ENCODE measurements at places on chromosomes 4 and X. TPM values are rescaled to one million over a fixed set of nuclear protein-coding genes. Genes with fewer than 3 reads are reported as not detected.

The SLC10A4 gene
- not detected for total RNA-seq

The NEUROG2 gene
- not detected for total RNA-seq

The PI4K2B gene
- total RNA-seq = 43.2 TPM

The MGAT4D gene
- total RNA-seq = not detected

The MAGEB2 gene
- not detected for total RNA-seq

The TEC gene
- total RNA-seq = 3.4 TPM

The GYPB gene
- not detected for total RNA-seq

The GNRHR gene
- total RNA-seq = not detected

The PCDH18 gene
- total RNA-seq = 0.04 TPM

- no peak for DNase-seq
These were observed 24.2 kb upstream of the PPM1K start for GRCh38 chr4:88308587-88308986.

- DNase-seq = no peak
These were observed 21.2 kb upstream of the KDM5C start for GRCh38 chrX:53246231-53246630.

DNA sequence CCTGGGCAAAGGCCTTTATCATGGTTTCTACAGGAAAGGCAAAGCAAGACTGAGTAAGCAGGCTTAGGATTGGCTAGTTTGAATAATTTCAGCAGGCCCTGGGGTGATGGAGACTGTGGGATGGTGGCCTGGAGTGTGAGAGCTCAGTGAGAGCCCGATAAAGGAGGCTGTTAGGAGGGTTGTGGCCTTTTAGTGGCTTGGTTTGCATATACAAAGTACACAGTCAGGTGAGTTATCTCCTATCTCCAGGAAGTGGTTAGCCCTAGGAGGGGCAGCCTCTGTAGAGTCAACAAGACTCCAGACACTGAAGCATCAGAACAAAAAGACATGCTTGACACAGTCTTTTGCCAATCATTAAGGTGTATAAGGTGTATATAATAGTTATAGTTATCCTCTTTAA lies 157.2 kb downstream of the CFAP299 start:
- no peak for DNase-seq

DNA sequence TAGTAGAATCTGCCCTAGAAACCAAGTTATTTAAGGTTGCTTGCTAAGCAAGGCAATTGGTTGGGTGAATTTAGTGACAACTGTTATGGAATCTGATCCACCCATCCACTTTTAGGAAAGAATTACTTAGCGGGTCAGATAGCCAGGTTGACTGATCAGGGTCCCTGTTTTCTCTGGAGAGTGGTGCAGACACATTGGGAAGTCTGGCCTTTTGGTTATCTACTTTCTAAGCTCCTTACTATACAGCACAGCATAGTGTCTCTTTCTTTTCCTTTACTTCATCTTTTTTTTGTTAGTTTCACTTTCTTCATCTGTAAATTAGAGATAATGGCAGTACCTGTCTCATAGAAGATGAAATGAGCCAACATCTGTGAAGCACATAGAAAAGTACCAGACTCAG lies 7.4 kb downstream of the HERC3 start:
- DNase-seq = no peak

DNA sequence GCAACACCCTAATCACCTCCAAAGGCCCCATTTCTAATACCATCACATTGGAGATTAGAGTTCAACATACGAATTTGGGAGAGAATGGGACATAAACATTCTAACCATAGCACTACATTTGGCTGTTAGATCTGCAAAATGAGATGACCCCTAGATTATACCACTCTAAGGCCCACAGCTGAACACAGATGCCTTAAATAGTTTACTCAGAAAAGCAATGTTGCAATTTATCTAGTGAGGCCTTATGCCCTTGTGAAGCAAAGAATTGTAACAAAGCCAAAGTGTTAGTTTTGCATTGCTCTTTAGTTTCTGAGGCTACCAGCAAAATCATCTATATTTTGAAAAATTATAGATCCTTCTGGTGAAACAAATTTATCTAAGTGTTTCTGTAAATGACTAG lies 31.6 kb upstream of the ARHGEF6 start:
- DNase-seq = no peak

GRCh38 chr4:99762728-99763127 lies 53.9 kb upstream of the DAPP1 start:
- no peak for DNase-seq

- DNase-seq = no peak
These were observed at the start of gene C4orf51 for GRCh38 chr4:145679991-145680455. C4orf51 (plus strand) TSS chr4:145680146; CDS start chr4:145680204, 58 bp downstream.

DNA sequence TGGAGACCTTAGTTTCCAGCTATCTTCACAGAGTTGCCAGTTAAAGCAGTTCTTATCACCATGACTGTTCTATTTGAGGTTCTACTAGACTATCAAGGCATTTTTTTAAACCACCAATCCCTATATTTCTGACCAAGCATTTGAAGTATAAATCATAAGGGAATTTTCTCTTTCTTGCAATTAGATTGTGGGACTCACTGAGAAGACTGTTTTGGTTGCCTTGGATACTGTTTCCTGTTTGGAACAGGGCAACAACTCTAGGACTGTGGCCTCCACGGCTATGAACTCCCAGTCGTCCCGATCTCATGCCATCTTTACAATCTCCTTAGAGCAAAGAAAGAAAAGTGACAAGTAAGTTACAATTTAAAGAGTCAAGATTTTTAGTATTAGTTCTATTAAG lies 11.8 kb downstream of the KIF4A start:
- no peak for DNase-seq

DNA sequence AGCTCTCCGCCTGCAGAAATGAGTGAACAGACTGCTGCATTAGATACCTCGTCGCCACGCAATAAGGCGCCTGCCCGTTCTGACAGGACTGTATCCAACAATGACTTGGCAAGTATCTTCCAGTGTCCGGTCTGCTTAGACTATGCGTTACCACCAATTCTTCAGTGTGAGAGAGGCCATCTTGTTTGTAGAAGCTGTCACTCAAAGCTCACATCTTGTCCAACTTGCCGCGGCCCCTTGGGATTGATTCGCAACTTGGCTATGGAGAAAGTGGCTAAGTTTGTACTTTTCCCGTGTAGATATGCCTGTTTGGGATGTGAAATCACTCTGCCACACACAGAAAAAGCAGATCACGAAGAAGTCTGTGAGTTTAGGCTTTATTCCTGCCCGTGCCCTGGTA lies 172.0 kb upstream of the MAGEB16 start:
- DNase-seq = no peak

GRCh38 chrX:35841872-35842271 lies 43.7 kb downstream of the MAGEB16 start:
- DNase-seq = no peak

GRCh38 chrX:43068639-43069038 lies 290.7 kb upstream of the PPP1R2C start:
- no peak for DNase-seq

GRCh38 chr4:99417125-99417524 lies 18.0 kb downstream of the ADH7 start:
- no peak for DNase-seq

DNA sequence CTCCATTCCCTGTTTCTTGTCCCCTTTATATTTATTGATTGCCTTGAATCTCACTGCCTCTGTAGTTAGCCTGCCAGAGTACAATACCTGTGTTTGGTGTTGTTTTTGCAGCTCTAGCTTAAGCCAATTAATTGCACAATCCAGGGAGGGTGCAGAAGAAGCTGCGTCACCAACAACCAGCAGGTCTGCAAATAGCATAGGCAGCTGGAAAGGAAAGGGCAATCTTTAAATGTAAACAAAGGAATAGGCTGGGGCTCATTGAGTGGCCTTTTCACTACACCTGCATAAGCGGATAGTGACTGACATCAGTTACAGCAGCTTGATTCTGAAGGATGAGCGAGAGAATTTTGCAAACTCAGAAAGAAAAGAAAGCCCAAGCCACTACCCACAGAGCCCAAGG lies 106.8 kb upstream of the RAI2 start:
- no peak for DNase-seq

- no peak for DNase-seq
These were observed 71.1 kb upstream of the DDIT4L start for GRCh38 chr4:100261346-100261745.

- DNase-seq = no peak
These were observed 53.2 kb upstream of the NR3C2 start for GRCh38 chr4:148495463-148495862.

DNA sequence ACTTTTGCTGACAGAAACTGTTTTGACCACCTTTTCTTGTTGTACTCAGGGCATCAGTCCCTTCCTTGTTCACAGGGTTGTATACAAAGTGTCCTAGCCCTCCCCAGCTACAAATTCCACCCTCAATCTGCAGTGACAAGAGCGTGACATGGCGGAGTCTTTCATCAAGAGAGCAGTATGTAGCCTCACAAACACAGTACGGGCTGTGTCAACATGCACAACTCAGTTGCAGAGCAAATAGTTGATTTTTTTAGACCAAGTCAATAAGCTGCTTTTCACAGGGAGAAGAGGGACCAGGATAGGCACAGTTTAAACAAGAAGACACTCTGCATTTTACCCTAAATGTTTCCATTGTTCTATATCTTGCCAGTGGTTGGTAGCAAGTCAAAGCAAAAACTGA lies 8.6 kb upstream of the HS6ST2 start:
- no peak for DNase-seq

DNA sequence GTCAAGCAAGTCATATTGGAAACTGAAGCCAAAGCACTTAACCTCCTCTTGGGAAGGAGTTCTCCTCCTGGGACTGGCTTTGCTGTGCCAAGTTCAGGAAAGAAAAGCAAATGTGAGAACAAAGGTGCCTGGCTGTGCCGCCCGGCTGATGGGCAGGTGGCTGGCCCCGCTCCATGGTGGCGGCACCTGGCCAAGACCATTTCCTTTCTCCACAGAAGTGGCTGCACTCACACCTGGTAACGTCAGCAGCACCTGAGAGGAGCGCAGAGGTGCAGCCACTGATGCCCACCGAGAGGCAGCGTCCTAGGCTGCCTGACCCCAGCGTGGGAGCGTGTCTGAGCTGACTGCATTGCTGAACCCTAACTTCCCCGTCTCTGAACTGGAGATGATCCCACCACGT lies 54.3 kb downstream of the DCTD start:
- DNase-seq = no peak

- DNase-seq = no peak
These were observed 8.3 kb upstream of the CLTRN start for GRCh38 chrX:15672881-15673280.

DNA sequence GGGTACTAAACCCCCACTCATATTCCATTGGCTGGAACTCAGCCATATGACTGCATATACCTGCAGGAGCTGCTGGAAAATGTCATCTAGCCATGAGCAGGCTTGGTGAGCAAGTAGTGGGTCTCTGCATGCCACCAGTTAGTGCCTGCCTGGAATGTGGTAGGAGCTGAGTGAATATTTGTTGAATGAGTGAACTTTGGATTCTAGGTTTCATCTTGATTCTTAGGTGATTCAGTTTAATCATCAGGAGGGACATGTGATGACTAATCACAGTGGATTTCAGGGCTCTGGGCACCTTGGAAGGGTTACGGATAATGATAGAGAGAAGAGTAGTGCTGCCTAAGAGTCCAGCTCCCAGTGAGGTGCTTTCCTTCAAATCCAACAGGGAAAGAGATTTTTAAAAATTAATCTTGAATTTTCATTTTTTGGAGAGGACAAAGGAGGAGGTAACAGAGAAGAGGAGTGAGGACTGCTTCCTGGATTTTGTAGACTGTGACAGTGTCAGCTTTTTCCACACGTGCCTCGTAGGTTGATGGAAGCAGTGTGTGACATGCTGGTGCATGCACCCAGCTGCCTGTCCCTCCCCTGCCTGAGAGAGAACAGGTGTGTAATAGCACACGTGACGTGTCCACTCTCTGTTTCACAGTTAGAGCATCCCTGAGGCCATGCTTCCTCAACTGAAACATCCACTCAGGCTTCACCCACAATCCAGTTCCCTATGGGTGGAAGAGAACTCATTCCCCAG lies 30.4 kb downstream of the NHS start:
- DNase-seq = no peak

DNA sequence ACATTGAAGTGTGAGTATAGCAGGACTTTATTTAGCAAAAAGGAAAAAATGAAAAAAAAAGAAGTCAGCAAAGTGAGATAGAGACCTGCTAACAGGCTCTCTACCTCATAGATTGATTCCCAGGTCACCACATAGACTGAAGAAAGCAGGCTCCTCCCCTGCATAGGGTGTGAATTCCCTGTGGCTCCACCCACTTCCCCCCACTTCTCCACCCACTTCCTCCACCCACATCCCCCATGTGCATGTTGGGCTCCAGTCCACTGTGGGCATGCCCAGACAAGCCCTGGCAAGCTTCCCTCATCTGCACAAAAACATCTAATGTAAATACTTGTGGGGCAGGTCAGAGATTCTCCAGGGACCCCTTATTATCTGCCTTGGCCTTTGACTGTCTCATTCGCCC lies 97.8 kb downstream of the TMEM47 start:
- DNase-seq = no peak

Measured in activated naive CD8-positive, alpha-beta T cell treated with anti-CD3 and anti-CD28 coated beads for 36 hours (primary cell).